ENCODE measurements at places on chromosomes 12 and 14.
A peak's percentile ranks its signal among the peaks of the same experiment; 100 is the strongest.

DNA sequence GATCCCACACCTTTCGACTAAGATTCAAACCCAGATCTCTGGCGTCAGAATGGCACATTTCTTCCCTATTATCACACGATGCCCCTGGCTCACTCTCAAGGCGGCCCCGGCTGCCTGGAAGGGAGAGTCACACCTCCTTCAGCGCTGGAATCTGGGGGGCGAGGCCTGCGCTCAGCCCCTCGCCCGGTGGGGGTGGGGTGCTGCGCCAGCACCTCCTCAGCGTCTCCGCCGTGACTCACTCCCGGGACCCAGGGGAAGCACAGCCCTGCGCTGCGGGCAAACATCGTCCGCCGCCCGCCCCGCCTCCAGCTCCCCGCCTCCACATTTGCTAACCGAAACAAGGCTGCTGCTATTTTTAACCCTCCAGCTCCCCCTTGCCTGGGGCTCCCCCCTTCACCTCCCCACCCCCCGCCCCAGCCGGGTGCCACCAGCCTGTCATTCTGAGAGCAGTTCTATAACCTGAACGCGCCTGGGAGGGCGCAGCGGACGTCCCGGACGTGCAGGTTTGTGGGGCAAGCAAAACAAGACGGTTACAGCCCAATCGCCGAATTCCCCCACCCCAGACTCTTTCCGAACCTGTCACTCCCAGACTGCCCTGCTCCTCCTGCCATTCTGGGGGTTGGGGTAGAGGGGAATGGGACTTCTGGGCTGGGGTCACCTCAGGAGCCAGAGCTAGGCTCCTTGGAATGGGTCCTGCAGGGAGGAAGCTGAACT, 6.7 kb downstream of the HDAC7 start:
- peak; percentile 88 for DNase-seq

- DNase-seq, result peak; percentile 89
Measured at GRCh38 chr12:121789800-121790728, 3.4 kb downstream of the RHOF start.

DNA sequence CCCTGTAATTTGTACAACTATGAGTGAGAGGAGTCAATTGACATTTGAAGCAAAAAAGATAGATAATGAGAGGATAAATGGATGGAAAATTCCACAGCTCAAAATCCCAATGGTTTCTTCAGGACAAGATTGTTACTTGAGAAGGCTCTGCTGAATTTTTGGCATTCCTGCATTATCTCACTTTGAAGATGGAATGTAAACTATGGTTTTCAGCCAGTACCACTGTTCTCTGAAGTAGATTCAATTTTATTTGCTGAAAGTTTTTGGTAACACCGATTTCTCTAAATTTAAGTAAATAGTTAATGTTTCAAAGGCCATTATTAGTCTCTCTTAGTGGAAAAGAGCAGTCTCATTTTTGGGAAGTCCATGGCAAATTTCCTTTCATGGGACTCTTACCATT, 121.9 kb upstream of the SLC38A2 start:
- DNase-seq, result no peak

DNA sequence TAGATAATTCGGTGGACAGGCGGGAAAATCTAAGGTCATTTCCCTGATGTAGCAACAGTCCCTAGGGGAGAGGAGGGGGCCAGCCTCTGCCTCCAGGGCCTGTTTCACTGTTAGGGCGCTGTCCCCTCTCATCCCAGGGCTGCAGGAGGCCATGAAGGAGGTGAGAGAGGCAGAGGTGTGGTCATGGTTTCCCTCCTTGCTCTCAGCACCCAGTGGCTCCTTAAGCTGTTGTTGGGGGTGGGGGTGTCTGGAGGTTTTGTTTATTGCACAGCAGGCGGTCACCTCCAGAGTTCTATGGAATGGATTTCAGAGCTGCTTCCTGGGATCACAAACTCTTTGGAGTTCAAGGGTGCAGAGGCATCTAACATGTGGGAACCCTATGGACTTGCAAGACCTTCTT, 212.5 kb upstream of the RTL1 start:
- no peak for DNase-seq

- no peak for DNase-seq
Measured at GRCh38 chr12:16833376-16834015, 227.5 kb upstream of the LMO3 start.

GRCh38 chr14:70666361-70666686, 24.6 kb downstream of the TTC9 start:
- no peak for DNase-seq

Data from stimulated activated CD4-positive, alpha-beta T cell treated with anti-CD3 and anti-CD28 coated beads, Interleukin-1b, Interleukin-23, amount 100 ng/mL, for 4 hours (primary cell).